ENCODE measurements at places on chromosomes 7 and 10.

DNA sequence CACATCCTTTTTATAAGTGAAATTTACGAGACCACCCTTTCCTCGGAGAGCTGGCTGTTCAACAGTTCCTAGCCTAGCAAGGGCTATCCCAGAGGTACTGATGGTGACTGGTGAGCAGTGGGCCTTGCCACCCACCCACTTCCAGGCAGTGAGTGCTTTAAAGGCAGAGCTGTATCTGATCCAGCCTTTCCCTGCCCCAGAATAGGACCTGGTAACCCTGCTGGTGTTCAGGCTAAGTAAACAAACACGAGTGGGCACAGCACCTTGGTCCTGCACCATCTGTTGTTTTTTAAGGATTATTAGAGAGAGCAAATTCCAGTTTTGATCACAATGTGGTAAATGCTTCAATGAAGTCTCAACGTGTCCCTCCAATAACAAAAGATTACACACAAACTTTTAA, 75.7 kb downstream of the COBL start:
- no peak for DNase-seq

- DNase-seq, result no peak
These were observed 634.2 kb downstream of the ANKRD7 start for GRCh38 chr7:118858651-118859149.

DNA sequence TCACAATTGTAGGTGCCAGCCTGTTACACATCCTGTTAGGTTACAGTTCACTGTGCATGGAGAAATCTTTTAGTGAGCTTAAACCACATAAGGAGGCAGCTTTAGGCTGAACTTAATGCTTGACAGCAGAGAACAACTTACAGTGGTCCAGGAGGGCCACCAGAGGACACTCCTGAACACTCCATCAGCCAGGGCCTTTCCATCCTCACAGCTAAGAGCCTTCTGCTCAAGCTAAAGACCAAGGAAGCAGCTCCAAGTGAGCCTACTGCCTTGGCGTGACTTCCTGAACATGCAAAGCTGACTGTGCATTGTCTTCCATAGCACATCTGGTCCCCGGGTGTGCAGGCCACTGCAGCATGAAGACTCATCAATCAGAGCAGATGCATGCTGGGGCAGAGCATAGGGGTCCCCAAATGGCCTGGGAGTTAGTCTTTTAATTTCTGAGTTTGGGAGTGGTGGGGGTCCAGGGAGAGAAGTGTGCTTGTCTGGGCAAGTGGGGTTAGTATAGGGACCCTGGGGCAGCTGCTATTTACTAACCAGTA, 105.0 kb downstream of the ZNF248 start:
- no peak for DNase-seq

- DNase-seq, result no peak
These were observed 684.0 kb upstream of the FOXK1 start for GRCh38 chr7:3998060-3998459.

DNA sequence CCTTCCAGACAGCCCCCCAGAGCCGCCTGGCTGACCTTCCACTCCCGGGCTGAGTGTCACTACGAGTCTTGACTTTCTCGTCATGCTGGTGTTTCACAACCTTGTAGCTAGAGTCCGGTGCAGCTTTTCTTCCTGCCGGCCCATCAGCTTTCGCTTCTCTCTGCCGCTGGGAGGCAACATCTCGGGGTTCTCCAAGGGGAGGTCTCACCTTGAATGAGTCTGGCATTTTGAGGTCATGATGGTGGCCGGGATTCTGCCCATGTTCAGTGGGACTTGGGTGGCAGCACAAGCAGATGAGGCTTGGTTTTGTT, 285.2 kb downstream of the CAMK1D start:
- no peak for DNase-seq

- no peak for DNase-seq
These were observed 7.4 kb upstream of the SAMD8 start for GRCh38 chr10:75103881-75104686.
